Activated naive CD8-positive, alpha-beta T cell treated with anti-CD3 and anti-CD28 coated beads for 36 hours (primary cell): ENCODE measurements at places on chromosomes 6 and 20.
A peak's percentile ranks its signal among the peaks of the same experiment; 100 is the strongest.

GRCh38 chr20:2394411-2395055, 13.8 kb downstream of the TGM6 start:
- DNase-seq, result no peak

DNA sequence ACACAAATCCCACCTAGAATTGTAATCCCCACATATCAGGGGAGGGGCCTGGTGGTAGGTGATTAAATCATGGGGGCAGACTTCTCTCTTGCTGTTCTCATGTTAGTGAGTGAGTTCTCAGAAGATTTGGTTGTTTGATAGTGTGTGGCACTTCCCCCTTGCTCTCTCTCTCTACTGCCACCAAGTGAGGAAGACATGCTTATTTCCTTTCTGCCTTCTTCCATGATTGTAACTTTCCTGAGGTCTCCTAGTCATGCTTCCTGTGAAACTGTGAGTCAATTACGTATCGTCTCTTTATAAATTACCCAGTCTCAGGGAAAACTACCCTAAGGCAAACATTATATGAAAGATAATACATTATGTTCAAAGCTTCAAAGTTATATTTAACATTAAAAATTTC, 1297.5 kb upstream of the CITED2 start:
- no peak for DNase-seq

GRCh38 chr6:44237021-44237812, 9.7 kb upstream of the HSP90AB1 start:
- peak; percentile 70 for DNase-seq

GRCh38 chr20:22312744-22313346, 271.5 kb downstream of the FOXA2 start:
- DNase-seq, result no peak

DNA sequence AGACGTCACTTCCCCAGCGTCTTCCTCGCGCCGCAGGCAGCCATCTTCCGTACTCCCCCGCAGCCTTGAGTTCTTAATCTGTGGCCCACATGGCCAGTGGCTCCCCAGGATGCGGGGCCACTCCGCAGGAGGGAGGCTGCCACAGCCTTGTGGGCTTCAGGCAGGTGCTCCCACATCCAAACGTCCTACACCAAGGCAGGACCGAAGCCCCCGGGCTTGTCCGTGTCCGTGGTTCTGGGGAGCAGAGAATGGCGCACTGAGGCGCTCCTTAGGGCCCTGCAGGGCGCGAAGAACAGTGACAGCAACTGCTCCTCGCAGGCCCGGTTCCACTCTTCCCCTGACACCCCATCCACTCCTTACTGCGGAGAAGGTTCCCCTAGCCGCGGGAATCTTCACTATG, 755.8 kb downstream of the PRIM2 start:
- no peak for DNase-seq

GRCh38 chr20:36969051-36969450, 17.5 kb upstream of the SAMHD1 start:
- no peak for DNase-seq

- DNase-seq, result no peak
Measured at GRCh38 chr6:142855893-142856623, 88.9 kb downstream of the HIVEP2 start.

DNA sequence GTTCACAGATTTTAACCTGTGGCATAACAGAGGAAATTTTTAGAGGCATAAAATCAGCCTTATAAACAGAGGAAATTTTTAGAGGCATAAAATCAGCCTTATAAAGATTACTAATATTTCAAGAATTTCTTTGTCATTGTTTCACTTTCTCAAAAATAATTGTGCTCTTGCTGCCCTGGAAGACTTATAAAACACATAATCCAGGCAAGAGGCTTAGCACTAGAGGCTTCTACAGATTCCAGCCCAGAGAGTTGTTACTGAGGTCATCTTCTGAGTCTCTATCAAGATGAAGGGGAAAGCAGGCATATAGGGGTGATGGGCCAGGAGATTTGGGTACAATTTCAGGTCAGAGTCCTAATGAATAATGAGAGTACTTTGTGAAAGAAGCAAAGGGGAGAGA, 85.7 kb downstream of the RFPL4B start:
- DNase-seq, result no peak

- DNase-seq, result no peak
Measured at GRCh38 chr6:56356426-56356825, 109.0 kb upstream of the COL21A1 start.

GRCh38 chr20:24339210-24339641, 130.2 kb upstream of the SYNDIG1 start:
- no peak for DNase-seq

DNA sequence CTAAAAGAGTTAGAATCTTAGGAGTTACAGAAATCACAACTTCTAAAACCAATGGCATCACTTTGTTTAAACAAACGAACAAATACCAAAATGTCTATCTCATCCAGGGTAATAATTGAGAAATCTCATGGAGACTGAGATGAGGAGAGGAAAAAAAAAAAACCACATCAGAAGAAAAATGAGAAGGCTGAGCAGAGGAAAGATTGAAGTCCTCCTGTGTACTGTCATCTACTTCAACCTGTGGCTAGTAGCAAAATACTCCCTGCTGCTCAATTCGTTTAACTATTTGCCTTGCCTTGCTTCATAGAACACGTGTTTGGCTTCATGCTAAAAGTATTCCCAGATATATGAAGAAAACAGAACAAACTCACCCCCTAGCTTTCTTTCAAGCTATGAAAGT, 143.7 kb downstream of the PDE10A start:
- no peak for DNase-seq

GRCh38 chr6:35203680-35204079, 10.1 kb upstream of the SCUBE3 start:
- no peak for DNase-seq

DNA sequence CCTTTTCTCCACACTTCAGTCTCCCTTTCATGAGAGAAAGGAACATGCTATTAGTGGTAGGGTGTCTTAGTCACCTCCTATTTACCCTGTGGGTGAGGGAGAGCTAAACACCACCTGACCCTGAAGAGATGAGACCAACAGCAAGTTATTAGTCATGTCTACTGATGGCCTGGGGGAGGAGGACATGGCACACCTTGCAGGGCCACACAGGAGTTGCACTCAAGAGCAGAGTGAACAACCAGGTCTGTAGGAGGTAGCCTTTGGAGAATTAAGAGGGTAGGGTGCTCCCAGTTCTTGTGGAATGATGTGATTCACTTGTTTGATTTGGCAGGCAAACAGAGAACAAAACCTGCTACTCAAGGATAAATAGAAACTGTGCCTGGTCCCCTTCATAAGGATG, 82.7 kb upstream of the FABP7 start:
- no peak for DNase-seq

GRCh38 chr20:51022227-51022802, 592 bp downstream of the KCNG1 start:
- no peak for DNase-seq

DNA sequence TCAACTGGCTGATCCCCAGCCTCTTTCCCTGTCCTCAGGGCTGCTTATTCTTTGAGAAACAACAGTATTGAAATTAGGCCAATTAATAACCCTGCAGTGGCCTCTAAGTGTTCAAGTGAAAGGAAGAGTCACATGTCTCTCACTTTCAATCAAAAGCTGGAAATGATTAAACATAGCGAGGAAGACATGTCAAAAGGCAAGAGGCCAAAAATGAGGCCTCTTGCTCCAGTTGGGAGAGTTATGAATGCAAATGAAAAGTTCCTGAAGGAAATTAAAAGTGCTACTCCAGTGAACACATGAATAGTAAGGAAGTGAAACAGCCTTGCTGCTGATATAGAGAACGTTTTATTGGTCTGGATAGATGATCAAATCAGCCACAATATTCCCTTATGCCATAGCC, 131.5 kb downstream of the MACROD2 start:
- no peak for DNase-seq

DNA sequence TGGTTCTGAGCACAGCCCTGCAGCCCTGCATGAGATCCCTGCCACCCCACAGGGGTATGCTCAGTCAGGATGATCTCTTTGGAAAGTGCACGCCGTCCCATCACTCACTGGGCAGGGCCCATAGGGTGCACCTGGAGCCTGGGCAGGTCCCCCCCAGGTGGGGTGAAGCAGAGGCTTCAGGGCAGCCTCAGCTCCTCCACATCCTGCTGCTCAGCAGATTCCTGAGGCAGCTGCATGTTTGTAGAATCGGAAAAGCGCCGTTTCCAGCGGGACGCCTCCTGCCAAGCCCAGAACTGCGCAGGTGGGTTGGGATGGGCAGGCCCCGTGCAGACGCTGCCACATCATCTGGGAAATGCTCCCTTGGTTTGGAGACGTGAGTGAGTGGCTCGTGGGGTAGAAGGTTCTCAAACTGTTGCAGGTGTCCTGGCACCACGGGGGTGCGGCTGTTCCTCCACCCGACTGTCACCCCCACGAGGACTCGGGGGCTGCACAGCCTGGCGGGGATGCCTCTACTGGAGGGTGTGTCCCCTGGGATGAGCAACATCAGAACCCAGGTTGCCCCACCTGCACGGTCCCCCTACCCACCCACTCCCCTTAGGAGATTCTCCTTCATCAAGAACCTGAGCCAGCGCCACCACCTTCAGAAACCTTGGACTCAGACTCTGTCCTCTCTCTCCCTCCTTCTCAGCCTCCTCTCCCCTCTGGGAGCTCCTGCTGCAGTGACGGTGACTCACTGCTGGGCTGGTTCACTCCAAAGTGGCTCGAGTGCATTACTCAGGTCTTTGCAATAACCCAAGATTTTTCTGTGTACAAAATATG, 334.1 kb downstream of the TAF4 start:
- DNase-seq, result no peak

- DNase-seq, result no peak
Measured at GRCh38 chr6:166618866-166619761, 7.9 kb downstream of the RPS6KA2 start.

- DNase-seq, result no peak
Measured at GRCh38 chr20:1700990-1701389, 43.4 kb upstream of the SIRPG start.

- peak; percentile 26 for DNase-seq
Measured at GRCh38 chr20:50467718-50468356, 42.3 kb upstream of the PTPN1 start.

GRCh38 chr6:144259986-144260385, 25.1 kb upstream of the UTRN start:
- DNase-seq, result no peak

DNA sequence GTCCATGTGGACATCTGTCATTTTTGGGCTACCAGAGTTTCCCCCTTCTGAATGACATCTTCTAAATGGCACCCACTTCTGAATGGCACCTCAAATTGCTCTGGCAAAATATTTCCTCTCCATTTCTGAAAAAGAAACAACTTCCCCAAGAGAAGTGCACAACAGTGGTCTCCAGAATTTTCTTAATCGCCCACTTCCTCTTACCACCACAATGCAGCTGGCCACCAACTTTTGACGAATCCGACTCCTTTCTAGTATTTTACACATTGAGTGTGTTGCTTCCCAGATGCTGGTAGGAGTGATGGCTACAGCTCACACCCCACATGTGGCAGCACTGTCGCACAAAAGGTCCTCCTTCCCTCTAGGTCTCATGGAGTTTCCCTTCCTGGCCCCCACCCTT, 216.1 kb downstream of the FOXA2 start:
- no peak for DNase-seq

DNA sequence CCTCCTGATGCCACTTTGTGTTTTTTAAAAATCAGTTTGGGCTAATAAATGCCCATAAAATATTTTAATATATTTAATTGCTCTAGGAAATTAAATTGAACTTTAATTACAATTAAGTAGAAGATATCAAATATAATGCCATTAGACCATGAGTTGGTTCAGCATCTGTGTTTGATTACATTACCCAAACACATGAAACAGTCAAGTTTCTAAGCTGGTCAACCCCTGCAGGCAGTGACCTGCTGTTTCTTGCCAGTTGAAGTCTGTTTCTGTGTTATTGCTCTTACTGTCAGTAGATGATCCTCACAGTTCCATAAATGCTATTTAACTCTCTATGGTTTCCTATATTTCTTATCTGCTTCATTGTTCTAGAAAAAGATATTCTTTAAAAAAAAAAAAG, 9.7 kb upstream of the TENT5A start:
- DNase-seq, result no peak

GRCh38 chr6:117555882-117556498, 46.3 kb downstream of the GOPC start:
- peak; percentile 18 for DNase-seq

DNA sequence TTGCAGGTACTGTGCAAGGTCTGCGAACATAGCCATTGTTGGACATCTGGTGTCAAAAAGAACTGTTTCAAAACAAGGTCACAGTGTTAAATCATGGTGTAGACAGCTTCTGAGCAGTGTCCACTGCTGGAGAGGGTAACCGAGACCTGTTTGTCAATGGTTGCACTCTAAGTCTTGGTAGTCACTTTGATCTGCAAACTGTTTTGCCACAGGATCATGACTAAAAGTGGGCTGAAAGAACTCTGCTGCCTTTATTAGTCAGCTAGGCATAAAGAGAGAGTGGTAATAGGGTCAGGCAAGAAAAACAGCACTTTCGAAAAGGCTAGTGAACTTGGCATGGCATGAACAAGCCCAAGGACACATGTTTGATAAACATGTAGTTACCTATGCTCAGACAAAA, 552.3 kb upstream of the CITED2 start:
- DNase-seq, result no peak

DNA sequence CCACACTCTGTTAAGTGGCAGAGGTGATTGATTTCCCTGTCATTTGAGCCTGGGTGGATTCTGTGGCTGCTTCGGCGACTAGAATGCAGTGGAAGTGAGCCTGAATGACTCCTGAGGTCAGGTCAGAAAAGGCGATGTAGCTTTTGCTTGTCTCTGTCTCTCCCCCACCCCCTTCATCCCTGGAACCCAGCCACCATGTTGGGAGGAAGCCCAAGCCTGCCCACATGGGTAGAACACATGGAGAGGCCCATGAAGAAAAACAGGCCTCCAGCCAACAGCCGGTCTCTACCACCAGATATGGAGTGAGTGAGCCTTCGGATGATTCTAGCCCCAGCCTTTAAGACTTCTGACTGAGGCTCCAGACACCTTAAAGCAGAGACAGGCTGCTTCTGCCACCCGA, 181.0 kb downstream of the TFAP2C start:
- DNase-seq, result no peak

GRCh38 chr20:9744551-9744950, 94.3 kb downstream of the PAK5 start:
- DNase-seq, result no peak

GRCh38 chr6:41372832-41373626, 37.6 kb downstream of the NCR2 start:
- DNase-seq, result peak; percentile 4

- DNase-seq, result no peak
Measured at GRCh38 chr20:44962483-44962882, 2.3 kb upstream of the TOMM34 start.

DNA sequence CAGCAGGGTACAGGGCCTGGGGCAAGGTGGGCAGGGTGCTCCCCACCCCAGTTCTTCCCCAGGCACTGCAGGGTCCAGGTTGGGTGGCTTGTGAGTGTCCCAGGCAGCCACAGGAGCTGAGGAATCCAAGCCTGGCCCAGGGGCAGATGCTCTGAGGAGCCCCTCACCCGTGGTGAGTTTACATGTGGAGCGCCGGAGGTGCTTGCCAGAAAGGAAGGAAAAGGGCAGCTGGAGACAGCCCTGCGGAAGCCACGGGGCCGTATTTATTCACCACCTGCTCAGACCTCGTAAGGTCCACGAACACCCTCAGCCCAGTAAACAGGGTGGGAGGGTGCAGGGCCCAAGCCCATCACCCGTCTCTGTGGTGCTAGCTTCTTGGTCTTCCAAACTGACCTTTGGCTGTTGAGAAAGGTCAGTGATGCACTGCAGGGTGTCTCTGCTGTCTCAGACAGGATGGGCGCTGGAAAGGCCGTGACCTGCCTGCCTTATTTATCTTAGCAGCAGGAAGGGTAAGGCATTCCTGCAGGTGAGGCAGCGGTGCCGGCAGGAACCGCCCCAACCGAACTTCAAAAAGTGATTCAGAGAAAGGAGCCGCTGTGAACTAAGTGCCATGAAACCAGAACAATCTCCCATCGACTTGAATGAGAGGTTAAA, 4.0 kb upstream of the FRMD1 start:
- DNase-seq, result no peak

GRCh38 chr6:129342243-129342642, 367.7 kb downstream of the ARHGAP18 start:
- no peak for DNase-seq
